Urothelium cell line (cell line): ENCODE measurements at places on chromosomes 4 and X.

DNA sequence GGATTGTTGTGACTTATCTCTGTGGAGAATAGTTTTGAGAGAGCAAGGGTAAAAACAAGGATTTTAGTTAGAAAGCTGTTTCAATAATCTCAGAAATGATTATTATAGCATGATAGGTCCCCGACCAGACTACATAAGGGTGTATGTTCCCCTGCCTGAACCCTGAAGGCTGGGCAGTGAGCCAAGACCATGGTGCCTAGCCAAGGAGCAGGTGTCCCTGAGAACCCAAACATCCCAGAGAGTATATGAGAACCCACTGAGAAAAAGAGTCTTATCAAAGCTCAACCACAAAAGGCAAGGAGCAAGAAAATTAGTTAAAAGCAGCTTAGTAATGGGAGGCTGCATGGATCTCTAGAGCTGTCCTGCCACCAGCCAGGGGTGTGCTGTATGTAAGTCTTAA lies 94.9 kb upstream of the UNC5C start:
- no peak for DNase-seq

DNA sequence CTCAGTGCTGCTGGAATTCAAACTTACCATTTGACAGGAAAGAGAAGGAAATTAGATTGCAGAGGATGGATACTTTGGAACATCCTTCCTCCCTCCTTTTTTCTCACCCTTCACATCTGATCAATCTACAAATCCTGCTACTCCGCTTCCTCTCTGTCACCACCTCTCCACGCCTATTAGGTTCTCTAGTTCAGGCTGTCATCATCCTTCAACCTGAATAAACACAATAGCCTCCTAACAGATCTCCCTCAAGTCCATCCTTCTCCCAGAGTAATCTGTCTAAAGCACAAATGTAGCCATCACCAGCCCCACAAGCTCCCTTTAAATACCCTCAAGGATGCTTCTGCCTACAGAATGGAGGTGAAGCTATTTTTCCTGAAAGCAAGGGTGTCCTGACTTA lies 20.0 kb upstream of the SLAIN2 start:
- DNase-seq, result no peak

GRCh38 chr4:53068755-53069330 lies 206.7 kb downstream of the RASL11B start:
- DNase-seq, result no peak

DNA sequence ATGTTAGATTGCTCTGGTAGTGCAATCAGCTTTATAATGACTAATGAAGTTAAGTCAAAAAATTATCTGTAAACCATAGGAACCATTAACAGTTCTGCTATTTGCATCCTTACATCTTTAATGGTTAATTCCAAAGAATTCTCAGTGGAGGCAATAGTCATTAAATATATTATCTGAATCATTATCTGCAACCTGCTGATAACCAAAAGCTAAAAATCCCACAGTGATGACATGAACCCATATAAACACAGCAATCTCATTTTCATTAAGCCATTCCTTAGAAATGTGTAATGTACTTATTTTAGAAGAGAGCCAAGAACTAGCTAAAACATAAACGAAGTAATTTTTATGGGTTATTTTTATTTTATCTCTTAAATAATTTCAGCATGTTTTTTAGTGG lies 60.2 kb downstream of the MAGEB16 start:
- no peak for DNase-seq

DNA sequence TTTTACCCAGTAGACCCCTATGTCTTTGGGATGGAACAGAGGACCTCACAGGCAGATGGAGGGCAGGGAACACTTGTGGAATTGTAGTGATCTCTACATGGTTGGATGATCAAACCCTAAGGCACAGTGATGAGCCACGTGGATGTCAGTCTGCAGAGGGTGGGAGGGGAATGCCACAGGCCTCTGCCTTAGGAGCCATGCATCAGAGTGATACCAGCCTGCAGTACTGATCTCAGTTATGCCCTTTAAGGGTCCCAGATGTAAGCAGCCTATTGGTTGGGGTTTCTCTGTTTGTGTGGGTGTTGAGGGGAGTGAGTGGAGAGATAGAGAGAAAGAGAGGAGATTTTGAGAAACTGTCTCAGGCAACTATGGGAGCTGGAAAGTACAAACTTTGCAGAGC lies 39.9 kb upstream of the XAGE1B start:
- no peak for DNase-seq

DNA sequence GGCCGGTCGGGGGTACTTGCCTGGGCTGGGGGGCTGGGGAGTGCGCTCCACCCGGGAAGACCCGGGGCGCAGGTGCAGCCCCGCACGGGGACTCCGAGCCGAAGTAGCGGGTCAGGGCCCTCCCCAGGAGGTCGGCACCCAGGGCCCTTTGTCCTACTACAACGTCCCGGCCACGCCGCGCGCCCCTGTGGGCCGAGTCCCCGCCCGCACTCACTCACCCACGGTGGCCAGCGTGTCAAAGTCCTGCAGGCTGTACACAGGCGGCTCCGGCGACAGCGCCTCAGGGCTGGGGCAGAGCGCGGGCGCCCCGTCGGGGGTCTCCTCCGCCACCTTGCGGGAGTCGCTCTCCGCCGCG lies 602 bp downstream of the PRKX start:
- no peak for DNase-seq

DNA sequence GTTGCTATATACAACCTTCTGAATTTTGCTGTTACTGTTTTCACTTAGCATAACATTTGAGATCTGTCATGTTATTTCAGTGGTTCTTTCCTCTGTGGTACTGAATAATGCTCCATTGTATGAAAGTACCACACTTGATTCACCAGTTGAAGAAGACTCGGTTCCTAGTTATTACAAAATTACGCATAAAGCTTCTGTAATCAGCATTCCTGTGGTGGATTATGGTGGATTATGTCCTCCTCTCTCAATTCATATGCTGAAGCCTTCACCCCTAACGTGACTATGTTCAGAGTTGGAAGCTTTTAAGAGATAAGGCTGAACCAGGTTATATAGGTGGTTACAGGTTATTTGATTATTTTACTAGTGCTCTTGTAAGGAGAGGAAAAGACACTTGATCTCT lies 2143.5 kb upstream of the AGA start:
- no peak for DNase-seq

- DNase-seq, result peak; percentile 7
Measured at GRCh38 chr4:176193938-176194337, 1.4 kb downstream of the SPATA4 start.

DNA sequence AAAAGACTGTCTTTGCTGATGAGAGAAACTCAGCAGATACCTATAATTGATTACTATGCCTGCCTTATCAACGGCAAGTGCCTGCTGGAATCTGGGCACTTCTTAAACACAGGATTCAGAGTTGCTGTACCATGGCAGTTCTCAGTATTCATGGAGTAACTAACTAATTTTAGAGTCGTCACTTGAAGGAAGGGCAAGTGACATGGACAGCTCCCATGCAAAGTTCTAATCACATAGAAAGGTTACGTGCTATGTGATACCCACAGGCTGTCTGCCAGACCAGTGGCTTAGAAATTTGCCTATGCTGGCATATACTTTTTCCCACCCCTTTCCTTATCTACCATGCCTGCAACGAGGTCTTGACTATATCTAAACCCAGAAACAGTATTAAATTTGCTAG lies 931.1 kb upstream of the TENM3 start:
- no peak for DNase-seq

GRCh38 chr4:167339781-167340180 lies 105.5 kb upstream of the SPOCK3 start:
- no peak for DNase-seq

DNA sequence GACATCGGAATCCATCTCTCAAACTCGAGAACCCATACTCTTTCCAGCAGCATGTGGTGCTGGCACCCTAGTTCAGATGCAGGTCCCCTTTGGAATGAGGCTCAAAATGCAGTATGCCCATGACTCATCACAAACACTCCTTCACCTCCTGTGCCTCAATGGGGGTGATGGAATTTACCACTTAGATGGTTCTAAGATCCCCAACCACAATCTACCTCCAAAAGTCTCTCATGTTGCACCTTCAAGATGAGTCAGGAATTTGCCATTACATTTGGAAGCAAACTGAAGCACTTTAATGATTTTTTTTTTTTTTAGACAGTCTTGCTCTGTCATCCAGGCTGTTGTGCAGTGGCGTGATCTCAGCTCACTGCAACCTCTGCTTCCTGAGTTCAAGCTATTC lies 8.5 kb upstream of the MID1 start:
- DNase-seq, result peak; percentile 25

GRCh38 chr4:94567811-94568210 lies 116.1 kb downstream of the PDLIM5 start:
- no peak for DNase-seq

- no peak for DNase-seq
Measured at GRCh38 chrX:104324461-104325212, 69.9 kb upstream of the ESX1 start.

DNA sequence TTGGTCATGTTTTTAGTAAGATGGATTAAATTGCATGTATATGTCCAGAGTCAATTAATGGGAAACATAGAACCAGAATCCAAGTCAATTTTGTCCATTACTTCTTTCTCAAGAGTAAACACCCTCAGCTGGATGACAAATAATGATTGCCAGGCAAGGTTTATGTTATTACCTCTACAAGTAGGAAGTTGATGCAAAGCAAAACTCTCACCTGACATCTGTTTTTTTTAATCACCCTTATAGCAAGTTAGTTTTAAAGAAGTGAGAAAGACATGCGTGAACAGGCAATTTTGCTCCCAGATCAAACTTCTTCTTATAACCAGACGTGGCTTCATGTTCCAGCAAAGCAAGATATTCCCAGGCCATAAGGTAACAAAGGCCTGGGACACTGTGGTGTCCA lies 348.5 kb upstream of the FTHL17 start:
- DNase-seq, result no peak

DNA sequence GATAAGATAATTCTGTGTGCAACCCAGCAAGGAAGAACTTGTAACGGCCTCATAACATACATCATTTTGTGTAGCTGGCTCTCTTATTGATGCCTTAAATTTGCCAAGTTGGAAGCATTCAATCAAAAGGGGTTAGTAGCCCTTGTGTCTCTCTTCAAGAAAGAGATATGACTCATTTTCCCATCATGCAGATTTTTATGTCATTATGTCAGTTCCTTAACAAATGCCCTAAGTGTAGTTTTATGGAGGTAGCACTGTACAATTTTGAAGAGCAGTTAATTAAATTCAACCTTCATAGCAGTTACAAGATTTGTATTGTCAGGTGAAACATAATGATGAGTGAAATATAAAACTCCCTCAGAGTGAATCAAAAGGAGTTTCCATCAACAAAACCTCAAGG lies 215.6 kb downstream of the GRIA3 start:
- DNase-seq, result no peak

- peak; percentile 2 for DNase-seq
Measured at GRCh38 chr4:14178421-14178820, 550.9 kb upstream of the BOD1L1 start.

- DNase-seq, result no peak
Measured at GRCh38 chr4:76074993-76075600, 588 bp downstream of the ART3 start.

DNA sequence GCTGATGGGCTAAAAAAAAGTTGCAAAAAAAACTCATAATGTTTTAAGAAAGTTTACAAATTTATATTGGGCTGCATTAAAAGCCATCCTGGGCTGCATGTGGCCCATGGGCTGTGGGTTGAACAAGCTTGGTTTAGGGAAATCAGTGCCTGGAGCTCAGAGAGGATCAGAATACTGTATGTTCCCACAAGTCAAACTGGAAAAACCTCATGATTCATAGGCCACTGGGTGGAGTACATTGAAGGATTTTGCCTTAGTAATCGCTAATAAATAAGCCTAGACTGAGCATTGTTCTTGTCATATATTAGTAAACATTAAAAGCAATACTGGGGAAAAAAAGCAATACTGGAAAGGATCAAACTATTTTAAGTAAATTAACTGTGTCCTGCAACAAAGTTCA lies 246.3 kb upstream of the TAPT1 start:
- no peak for DNase-seq

DNA sequence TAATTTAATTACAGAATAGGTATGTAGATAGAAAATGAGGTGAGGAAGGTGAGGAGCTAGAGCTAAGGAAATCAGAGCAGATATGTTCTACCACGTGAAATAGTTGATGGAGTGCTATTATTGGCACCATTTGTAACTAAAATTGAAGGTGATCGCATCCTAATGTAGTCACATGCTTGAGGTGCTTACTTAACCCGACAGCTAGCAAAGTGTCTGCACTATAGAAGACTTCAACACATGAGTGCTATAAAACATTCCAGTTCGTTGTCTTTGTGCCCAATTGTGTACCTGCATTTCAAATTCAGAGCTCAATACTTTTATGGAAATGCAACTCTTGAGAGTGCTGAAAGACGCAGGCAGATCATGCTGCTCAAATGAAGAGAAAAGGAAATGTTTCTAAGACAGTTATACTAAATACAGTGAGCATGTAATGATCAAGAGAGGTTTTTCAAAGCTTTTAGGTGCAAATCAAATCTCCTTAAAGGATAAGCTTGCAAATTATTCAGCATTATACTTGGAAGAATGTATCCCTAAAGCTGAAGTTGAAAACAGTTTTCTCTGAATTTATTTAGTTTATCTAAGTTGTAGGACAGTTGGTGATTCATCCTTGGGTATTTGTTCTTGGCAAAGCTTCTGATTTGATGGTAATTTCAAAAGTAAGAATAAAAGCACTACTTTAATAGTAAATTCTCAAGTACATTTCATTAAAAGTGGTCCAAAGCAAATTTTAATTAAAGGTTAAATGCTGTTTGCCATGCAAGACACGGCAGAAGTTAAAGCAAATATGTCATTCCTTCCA lies 223.9 kb upstream of the EPHA5 start:
- no peak for DNase-seq

GRCh38 chr4:169136330-169136729 lies 126.3 kb upstream of the CBR4 start:
- DNase-seq, result no peak

DNA sequence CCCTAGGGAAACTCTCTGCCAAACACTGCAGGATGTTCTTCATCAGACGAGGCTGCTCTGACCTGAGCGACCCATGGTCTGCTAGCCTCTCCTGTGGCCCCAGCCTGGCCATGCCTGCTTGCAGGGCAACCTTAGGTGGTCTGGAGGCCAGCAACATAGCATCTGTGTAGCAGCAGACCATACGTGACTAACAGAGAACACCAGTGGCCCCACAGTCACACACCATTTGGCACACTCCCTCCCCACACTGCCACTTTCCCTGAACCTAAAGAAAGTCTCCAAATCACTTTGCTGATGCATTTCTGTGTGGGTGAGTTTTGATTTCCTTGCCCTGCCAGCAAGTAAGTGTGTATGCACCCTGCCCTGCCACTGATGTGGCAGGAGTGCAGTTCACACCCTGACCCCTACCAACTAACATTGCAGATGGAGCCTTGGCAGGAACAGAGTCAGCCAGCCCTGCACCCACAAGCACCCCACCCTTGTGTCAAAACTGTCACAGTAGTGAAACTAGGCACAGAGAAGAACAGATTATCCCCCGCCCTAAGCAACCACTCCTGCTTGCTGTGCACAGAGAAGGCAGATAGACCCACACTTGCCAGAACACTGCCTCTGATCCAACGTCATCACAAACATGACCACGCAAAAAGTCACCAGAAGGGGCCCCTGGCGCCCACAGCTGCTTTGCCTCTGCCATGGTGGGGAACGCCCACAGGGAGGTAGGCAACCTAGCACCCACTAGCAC lies 249.1 kb downstream of the SPIN4 start:
- no peak for DNase-seq
